GM23248 (cell line): ENCODE measurements at places on chromosomes 5 and 9.

GRCh38 chr5:147826361-147826760 is 5.1 kb downstream of the SPINK1 start:
- no peak for DNase-seq

DNA sequence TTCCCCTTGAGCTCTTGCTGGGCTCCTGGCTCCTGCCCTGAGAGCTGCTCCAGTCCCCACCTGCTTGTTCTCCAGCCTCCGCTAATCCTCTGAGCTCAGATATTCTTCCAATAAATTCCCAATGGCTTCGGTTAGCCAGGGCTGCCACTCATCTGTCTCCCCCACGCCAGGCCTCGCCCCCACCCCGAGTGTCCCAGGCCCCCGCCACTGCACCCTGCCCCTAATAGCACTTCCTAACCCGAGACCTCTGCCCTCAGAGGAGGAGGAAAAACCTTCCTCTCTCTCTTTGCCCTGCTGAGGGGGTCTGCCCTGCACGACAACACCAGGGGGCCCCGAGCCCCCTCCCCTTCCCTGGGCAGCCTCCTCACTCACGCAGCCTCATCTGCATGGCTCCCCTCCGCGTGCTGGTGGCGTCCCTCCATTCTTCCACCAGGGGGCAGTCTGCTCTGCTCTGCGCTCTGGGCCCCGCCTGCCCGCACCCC is 5.4 kb upstream of the LCN15 start:
- peak; percentile 50 for DNase-seq

DNA sequence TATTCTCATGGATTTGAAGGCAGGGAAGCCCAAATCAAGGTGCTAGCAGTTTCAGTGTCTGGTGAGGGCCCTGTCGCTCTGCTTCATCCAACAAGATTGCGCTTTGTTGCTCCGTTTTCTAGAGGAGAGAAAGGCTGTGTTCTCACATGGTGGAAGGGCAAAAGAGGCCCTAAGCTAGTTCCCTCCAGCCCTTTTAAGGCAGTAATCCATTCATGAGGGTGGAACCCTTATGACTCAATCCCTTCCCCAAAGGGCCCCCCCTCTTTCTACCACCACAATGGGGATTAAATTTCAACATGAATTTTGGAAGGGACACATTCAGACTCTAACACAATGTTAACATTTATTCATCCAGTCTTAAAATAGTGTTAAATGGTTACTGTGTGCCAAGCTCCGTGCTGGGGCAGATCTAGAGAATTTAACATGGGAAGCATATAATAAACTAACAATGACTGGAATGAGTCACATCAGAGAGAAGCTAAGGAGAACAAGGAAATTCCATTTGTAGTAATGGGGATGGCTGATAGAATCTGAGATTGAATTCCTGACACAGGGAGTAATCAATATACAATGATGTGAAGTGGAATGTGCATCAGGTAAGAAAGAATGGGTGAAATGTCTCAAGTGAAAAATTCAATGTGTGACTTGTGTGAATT is 382.8 kb upstream of the ZNF608 start:
- DNase-seq, result peak; percentile 19

DNA sequence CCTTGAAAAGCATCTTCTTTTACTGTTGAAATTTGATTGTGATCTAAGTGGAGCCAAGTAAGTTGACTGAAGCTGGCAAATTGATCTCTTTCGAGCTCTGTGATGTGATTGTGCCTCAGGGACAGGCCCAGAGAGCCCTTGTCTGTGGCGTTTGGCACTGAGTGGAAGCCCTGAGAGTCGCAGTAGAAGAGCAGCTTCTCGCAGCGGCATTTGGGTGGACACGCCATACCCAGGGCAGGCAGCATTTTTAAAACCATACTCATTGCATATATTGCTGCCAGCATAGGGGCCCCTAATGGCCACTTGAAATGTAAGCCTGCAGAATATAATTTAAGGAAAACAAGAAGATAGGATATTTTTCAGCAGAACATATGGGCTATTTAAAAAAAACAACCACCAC is 894 bp downstream of the LRRTM2 start:
- DNase-seq, result peak; percentile 17

GRCh38 chr9:71758785-71759184 is 9.5 kb downstream of the CEMIP2 start:
- DNase-seq, result no peak

DNA sequence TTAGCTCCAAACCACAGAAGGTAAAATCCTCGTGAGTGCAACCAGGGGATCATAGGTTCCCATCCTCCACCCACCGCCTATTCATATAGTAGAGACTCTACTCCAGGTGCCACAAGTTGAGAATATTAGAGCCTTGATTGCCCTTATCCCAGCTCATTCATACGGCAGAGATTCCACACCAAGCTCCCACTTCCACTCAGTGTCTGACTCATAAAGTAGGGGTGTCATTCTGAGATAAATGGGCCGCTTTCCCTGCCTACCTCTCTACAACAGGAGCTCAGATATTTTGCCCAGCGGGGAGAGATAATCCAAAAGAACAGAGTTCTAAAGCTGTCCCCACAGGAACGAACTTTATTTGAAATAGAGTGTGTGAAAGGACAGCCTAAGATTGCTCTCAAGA is 9.4 kb downstream of the SLC22A4 start:
- no peak for DNase-seq

DNA sequence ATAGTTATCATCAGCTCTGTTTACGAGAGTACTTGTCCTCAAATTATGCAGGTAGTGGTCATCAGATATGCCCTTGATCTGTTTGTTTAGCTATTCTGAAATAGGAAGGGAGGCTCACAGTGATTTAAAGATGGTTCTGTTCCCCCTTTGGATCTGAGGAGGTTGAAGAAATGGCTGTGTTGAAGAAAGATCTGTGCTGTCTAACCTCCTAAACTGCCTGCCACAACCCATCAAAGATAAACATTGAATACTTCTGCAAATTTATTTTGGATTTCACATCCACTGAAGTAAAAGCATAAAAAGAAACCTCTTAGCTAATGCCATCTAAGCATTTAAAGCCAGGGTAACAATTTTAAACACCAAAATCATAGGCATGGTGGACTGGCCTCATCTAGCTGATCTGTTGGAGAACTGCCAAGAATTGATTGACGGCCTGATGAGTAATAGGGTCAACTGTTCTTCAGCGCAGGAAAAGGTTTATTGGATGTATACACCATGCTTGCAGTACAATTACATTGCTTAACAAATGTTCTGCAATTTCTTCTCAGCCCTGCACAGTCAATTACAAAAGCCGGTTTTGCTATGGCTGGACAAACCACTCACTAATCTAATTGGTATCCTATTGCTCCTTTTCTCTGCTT is 97.6 kb downstream of the SEMA6A start:
- DNase-seq, result peak; percentile 12

DNA sequence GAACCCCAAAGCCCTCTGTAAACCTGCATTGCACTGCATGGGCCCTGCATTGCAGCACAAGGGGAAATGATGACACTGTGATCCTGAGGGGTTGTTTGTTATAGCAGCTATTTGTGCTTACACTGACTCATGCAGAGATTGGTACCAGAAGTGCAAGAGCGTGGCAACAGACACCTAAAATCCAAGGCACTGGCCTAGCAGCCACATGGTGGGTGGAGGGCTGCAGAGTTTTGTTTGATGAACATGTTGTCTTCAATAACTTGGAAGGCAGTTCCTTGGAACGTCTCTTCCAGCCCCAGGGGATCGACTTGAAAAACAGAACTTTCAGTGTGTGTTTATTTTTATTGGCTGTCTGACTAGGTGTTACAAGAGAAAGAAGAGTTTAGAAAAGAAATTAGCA is 14.5 kb downstream of the FCN2 start:
- no peak for DNase-seq

DNA sequence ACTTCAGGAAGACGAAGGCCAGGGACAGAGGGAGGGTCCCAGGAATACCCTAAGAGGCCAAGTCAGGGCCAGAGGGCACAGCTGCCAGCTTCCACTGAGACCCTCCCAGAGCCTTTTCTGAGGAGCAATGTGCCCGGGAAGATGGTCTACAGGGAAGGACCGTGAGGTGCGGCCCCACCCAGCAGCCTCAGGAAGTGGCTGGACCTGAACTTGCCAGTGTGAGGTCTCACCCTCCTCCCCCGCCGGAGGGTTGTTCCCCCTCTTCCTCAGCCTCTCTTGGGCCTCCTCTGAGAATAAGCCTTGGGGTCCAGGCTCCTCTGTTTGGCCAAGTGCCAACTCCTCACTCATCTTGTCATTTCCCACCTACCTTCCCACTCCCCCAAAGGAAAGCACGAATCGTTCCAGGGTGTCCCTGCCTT is 13.4 kb upstream of the SLC25A51 start:
- DNase-seq, result no peak

- no peak for DNase-seq
Observed at GRCh38 chr5:28914297-28914696, 1875.9 kb upstream of the CDH9 start.

DNA sequence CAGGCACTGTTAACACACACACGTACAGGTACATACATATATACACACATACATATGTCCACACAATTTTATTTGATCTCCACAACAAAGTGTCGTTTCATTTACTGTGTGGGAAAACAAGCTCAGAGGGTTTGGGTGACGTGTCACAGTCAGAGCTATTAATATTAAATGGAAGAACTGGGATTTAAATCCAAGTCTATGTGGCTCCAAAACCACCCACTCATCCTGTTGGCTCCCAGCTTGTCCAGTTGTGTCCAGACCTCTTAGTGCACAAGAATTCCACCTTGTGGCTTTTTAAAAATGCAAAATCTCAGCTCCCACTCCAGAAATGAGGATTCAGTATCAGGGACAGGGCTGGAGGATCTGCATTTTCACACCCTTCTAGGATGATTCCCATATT is 52.3 kb upstream of the PTPDC1 start:
- DNase-seq, result peak; percentile 58

DNA sequence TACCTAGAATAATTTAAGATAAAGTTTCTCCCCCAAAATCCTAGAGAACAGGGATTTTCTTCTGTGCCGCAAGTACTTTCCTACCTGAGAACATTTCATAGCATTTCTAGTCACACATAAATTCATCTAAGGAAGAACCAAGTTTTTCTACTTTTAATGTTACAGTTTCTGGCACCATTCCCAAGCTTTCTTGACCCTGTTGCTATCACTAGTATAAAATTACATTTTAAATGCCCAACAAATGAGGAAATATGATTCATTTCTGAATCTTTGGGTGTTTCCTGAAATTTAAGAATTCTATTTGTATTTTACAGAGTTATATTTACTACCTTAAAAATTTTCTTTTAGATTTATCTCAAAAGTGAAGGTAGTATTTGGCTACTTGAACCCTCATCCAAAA is 137.8 kb downstream of the LPAR1 start:
- DNase-seq, result peak; percentile 27

GRCh38 chr5:169074839-169075238 is 226.1 kb downstream of the SLIT3 start:
- DNase-seq, result no peak

DNA sequence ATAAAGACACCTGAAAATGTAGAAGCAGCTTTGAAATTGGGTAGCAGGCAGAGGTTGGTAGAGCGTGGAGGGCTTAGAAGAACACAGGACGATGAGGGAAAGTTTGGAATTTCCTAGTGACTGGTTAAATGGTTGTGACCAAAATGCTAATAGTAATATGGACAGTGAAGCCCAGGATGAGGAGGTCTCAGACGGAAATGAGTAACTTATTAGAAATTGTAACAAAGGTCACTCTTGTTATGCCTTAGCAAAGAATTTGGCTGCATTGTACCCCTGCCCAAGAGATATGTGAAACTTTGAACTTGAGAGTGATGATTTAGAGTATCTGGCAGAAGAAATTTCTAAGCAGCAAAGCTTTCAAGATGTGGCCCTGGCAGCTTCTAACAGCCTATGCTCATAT is 382.5 kb downstream of the KCNN2 start:
- DNase-seq, result no peak

GRCh38 chr5:123134653-123135181 is 45.7 kb downstream of the PRDM6 start:
- DNase-seq, result no peak

DNA sequence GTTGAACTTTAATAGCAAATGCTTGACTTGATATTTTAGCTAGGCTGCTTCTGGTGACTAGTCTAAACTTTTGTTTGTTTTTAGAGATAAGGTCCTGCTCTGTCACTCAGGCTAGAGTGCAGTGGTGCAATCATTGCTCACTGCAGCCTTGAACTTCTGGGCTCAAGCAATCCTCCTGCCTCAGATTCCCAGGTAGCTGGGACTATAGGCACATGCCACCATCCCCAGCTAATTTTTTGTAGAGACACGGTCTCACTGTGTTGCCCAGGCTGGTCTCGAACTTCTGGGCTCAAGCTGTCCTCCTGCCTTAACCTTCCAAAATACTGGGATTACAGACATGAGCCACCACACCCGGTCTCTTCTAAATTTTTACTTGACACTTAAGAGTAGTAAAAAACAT is 20.7 kb downstream of the CDC37L1 start:
- DNase-seq, result no peak

GRCh38 chr5:68922172-68922987 is 171.4 kb upstream of the SLC30A5 start:
- no peak for DNase-seq

- DNase-seq, result no peak
Observed at GRCh38 chr5:6356578-6357164, 21.7 kb downstream of the MED10 start.

- no peak for DNase-seq
Observed at GRCh38 chr5:94184870-94185269, 433.5 kb downstream of the KIAA0825 start.

- DNase-seq, result peak; percentile 46
Observed at GRCh38 chr5:50744776-50745175, 78.3 kb downstream of the PARP8 start.

- DNase-seq, result peak; percentile 15
Observed at GRCh38 chr5:154647761-154648145, 107.4 kb upstream of the LARP1 start.

DNA sequence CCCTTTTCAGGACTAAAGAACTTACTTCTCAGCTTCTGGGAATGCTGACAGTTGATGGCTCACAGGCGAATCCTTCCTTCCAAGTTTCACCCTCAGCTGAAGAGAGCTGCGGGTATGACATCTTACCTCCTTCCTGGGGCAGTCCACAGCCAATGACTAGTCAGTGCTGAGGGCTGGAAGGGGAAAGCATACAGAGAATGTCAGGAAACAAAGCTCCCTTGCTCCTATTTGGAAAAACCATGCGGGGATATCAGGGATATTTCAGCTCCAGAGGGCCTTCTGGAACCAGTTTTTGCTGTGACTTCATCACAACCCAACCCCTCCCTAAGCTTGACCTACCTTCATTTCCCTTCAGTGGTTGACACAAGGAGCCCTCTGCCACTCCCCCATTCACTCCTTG is 15.7 kb downstream of the FTMT start:
- peak; percentile 4 for DNase-seq

DNA sequence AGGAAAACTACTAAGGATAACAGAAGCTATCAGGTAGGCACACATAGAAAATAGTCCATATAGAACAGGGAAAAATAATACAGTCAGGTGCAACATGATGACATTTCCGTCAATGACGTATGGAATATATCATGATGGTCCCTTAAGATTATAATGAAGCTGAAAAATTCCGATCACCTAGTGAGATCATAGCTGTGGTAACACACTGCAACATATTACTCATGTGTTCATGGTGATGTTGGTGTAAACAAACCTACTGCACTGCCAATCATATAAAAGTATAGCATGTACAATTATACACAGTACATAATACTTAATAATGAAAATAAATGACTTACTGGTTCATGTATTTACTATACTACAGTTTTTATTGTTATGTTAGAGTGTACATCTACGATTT is 60.0 kb downstream of the MEGF9 start:
- DNase-seq, result peak; percentile 4

- no peak for DNase-seq
Observed at GRCh38 chr5:57855831-57856230, 373.2 kb upstream of the ACTBL2 start.
